A549 treated with Mapracorat at 1 μM for 4 hours (cell line): ENCODE measurements at places on chromosomes 1 and 21. TPM values are rescaled to one million over a fixed set of nuclear protein-coding genes. Genes with fewer than 3 reads are reported as not detected.

MXRA8 gene
- total RNA-seq, result 0.19 to 0.46 TPM (median 0.32 TPM) in 4 of 5 replicates, not detected in the other

ARHGEF19 gene
- total RNA-seq, result 5.3 to 6.6 TPM (median 6.2 TPM) in 5 replicates

LAMB3 gene
- 16.9 to 24.8 TPM (median 20.5 TPM) in 5 replicates for total RNA-seq

RCSD1 gene
- total RNA-seq, result 0.05 to 0.09 TPM (median 0.07 TPM) in 3 of 5 replicates, not detected in the others

VHLL gene
- not detected in 5 replicates for total RNA-seq

PIGM gene
- total RNA-seq, result 3.8 to 4.4 TPM (median 4.2 TPM) in 5 replicates

MNDA gene
- not detected in 5 replicates for total RNA-seq
